H1 (cell line): ENCODE measurements at places on chromosomes 4 and X. TPM values are rescaled to one million over a fixed set of nuclear protein-coding genes. Genes with fewer than 3 reads are reported as not detected.

DNA sequence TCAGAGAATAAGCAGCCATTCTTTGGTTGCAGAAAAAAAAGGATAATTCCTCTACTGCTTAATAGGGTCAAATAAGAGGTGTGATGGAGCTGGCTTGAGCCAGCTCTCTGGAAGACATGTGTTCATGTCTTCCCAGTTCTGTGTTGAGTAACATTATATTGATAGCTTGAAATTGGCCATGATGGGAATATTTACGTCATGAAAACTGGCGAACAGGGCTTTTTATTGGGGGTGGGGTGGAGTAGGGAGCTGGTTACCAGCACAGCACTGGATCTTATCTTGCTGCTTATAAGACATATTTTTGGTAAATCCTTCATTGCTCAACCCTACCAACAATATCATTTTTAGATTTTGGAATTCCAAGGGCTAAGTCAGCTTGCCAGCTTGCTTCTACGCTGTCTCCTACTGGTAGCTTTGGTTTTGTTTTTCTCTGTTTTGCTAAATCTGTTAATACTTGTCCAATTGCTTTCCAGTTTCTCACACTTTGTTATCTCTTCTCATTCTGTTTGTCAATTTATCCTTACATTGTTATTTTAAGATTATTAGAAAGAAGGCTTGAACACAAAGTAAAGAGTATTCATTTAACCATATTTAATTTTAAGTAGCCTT is 25.3 kb upstream of the GBA3 start:
- no peak overlapping the region for H3K4me3 ChIP-seq
- H3K36me3 ChIP-seq = no peaks in the 10 kb centered on the region
- no peaks in the 10 kb centered on the region for H3K27me3 ChIP-seq
- no peak overlapping the region for H3K27ac ChIP-seq
- no peak for DNase-seq
- no peaks in the 10 kb centered on the region for H3K4me1 ChIP-seq

- H3K4me1 ChIP-seq = no peaks in the 10 kb centered on the region; the same call in 1 of the 2 replicates
- no peaks in the 10 kb centered on the region for H3K36me3 ChIP-seq
Measured at GRCh38 chrX:95509474-95509873, 1175.2 kb upstream of the DIAPH2 start.

Gene CENPVL3
- 5.0 and 5.2 TPM in 2 replicates for total RNA-seq

Gene NCAPG
- 52.3 and 56.6 TPM in 2 replicates for total RNA-seq

Gene CLIC2
- total RNA-seq = 0.61 TPM in 1 of 2 replicates, not detected in the other
